ENCODE measurements at places on chromosomes 4 and X.

DNA sequence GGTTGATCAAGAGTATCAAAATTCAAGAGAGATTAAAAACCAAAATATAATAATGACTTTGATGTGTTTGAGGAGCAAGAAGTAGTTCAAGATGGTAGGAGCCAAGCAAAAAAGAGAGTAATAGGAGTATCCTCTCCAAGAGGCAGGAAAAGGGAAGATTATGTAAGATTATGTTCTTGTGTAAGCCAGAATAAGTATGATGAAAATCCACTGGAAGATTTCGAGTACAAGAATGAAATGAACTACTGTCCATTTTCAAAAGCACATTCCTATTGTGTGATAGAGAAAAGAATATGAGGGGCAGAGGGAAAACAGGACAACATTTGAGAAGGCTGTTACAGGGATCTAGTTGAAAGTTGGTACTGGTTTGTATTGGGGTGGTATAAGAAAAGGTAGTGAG, 659.6 kb upstream of the INTU start:
- no peak for DNase-seq

DNA sequence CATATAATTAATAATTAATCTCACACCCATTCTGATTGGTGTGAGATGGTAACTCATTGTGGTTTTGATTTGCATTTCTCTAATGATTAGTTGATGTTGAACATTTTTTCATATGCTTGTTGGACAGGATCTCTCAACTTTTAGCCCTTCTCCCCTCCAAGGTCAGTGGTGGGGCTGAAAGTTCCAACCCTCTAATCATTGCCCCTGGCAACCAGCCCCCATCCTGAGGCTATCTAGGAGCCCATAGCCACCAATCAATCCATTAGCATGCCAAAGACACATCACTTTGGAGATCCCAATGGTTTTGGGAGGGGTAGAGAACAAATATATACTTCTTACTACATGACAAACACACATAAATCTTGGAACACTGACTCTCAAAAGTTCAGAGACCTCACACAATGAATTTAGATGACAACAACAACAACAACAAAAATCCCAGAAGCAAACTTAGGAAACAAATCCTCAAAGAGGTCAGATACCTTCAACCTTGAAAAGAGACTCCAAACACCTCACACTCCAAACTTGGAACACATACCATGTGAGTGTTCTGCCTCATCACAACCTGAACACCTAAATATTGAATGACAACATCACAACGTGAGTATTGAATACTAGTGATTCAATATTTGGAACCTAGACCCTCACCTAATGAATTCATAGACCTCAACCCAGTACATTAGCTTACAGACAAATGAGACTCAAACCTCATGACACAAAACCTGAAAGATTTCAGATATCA, 19.0 kb upstream of the PAGE4 start:
- no peak for DNase-seq

DNA sequence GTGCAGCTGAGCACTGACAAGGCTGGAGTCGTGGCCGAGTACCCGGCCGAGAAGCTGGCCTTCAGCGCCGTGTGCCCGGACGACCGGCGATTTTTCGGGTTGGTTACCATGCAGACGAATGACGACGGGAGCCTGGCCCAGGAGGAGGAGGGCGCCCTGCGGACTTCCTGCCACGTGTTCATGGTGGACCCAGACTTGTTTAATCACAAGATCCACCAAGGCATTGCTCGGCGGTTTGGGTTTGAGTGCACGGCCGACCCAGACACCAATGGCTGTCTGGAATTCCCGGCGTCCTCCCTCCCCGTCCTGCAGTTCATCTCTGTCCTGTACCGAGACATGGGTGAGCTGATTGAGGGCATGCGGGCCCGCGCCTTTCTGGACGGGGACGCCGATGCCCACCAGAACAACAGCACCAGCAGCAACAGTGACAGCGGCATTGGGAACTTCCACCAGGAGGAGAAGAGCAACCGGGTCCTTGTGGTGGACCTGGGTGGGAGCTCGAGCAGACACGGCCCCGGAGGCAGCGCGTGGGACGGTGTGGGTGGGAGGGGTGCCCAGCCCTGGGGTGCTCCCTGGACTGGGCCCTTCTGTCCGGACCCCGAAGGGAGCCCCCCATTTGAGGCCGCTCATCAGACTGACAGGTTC, 24.3 kb downstream of the RGS12 start:
- no peak for DNase-seq

- DNase-seq, result no peak
These were observed 302 bp downstream of the NHS start for GRCh38 chrX:17375367-17375636.

GRCh38 chrX:44674906-44675305, 132.2 kb upstream of the FUNDC1 start:
- no peak for DNase-seq
